NCI-H460 (cell line): ENCODE measurements at places on chromosomes 5 and 9.
A peak's percentile ranks its signal among the peaks of the same experiment; 100 is the strongest.

- no peak for DNase-seq
Measured at GRCh38 chr9:127277099-127277498, 12.5 kb downstream of the GARNL3 start.

GRCh38 chr5:42970636-42971559 is 69.2 kb downstream of the ANXA2R start:
- DNase-seq = peak; percentile 24

DNA sequence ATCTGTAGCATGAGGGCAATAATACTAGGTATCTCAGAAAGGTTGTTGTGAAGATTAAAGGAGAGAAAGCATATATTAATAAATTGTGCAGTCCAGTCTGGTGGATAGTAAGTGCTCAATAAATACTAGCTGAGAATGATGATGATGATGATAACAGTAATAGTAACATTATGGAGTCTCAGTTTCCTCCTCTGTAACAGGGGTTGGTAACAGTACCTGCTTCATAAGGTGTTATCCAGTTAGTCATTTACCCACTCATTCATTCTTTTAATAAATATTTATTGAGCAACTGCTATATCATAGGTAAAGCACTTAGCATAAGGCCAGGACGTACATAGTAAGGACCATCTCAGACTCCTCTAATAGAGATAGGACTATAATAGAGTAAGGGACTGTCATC is 7.6 kb downstream of the SLC6A7 start:
- DNase-seq = no peak

DNA sequence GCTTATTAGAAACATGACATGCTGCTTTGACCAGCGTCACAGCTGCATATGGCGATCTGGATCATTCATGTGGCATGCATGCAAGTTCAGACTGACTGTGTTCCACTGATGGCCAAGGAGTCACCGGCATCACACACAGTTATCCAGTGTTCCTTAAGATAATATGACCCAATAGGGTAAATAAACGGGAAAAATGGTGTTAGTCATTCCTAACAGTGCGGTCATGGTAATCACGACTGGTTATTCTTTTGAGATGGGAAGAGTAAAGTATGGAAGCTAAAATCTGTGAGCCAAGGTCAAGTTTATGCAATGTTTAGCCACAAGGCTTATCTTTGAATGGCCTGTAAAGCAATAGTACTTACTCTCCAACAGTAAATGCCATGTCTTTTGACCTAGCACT is 29.3 kb upstream of the LVRN start:
- no peak for DNase-seq

DNA sequence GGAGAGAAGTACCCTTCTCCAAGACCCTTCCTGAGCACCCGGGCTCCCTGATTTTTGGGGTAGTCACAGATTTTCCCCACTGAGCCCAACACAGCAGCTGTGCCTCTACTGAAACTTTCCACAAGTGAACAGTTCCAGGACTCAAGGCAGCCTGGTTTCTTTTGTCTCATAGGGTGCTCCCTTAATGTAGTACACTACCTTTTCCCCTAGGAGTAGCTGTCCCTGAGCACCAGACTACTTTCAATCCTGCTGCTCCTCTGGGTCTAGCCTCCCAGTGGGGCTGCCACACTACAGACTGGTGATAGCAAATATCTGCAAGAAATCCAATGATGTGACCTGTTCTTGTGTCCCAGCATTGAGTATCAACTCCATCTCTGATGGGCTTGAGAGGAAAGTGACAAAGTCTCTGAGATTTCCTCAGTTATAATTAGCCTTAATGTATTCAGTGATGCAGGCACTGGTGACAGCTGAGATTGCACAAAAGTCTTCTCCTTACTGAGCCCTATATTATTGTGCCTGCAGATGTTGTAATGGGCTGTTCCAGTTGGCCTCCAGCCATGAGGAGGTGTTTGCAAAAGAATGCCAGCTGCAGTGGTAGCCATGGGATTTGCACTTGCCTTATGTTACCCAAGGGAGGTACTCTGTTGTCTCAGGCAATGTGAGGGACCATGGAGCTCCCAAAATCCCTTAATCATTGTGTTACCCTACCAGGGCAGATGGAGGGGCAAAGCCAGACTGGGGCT is 1802.5 kb downstream of the EFNA5 start:
- no peak for DNase-seq

DNA sequence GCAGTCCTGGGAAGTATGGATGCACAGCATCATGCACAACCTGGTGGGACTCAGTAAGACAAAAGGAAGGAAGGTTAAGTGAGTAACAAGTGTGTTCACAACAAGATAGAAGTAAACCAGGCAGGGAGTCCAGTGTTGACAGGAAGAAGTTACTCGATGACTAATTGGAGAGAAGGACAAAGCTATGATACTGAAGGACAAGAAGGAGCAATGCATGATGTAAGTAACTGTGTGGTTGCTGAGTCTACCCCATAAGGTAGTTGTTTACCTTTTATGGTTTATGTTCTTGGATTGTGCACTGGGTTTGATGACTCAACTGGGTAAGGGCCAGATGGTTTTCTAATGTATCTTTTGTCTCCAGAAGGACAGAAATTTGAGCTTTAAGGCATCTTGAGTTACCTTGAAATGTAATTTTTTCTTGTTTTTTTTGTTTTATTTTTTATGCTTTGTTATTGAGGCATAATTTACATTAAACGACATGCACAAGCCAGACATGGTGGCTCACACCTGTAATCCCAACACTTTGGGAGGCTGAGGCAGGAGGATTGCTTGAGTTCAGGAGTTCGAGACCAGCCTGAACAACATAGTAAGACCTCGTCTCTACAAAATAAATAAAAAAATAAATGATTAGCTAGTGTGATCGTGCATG is 89.2 kb upstream of the CAST start:
- peak; percentile 66 for DNase-seq

- DNase-seq = no peak
Measured at GRCh38 chr5:160419458-160420330, 813 bp upstream of the SLU7 start.
